GM12878 (cell line): ENCODE measurements at places on chromosomes 4 and X. TPM values are rescaled to one million over a fixed set of nuclear protein-coding genes. Genes with fewer than 3 reads are reported as not detected.

DNA sequence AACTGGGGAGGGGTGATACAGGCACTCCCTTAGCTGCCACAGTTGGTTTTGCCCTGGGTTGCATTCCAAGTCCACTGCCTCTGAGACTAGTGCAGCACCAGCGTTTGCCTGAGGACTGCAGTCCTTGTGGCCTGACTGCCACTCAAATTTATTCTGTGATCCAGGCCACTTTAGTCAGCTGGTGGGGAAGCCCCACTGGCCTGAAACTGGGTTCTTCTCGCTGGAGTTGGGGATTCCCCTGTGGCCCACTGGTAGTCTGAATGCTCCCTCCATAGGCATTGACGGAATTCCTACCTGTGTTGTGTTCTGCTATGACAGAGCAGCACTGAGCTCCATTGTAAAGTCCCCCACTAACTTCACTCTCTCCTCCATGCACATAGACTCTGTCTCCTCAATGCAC is 63.8 kb downstream of the PTPN13 start:
- peak; percentile 11 for DNase-seq

- no peak for DNase-seq
Observed at GRCh38 chrX:17328837-17329236, 46.2 kb upstream of the NHS start.

- no peak for DNase-seq
Observed at GRCh38 chr4:1219566-1219950, 29.4 kb downstream of the CTBP1 start.

DNA sequence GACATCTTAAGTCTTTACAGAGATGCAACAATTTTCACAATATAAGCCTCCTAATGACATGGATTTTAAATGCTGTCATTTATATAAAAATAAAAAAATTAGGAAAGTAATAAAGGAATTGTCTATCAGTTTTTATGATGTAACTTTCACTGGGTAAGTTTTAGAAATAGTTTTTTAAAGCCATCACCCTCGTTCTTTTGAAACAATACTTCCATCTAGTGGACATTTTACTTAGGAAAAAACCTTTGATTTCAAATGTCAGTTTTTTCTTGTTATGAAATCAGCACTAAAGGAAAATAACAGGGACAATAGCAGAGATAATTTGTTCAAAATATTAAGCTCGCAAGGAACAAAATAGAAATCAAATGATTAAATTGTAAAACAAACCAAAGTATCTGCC is 24.3 kb upstream of the NDNF start:
- no peak for DNase-seq

- DNase-seq, result no peak
Observed at GRCh38 chr4:53608649-53609048, 17.4 kb upstream of the LNX1 start.

- DNase-seq, result peak; percentile 50
Observed at GRCh38 chrX:23756165-23756564, 13.1 kb upstream of the ACOT9 start.

DNA sequence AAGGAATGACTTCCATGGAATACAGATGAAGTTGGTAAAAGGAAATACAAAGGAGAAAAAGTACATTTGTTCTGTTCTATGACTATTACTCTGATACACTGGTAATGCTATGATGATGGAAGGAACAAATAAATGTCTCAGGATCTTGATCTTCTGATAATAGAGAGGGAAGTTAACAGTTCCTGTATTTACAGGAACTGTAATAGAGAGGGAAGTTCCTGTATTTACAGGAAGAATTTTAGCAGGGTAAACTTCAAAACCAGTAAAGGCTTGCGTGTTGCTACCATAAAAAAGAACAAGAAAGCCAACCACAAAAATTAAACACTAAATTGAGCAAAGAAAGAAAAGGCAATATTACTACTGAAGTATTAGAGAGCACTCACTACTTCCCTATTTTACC is 91.7 kb upstream of the HPGD start:
- DNase-seq, result no peak

DNA sequence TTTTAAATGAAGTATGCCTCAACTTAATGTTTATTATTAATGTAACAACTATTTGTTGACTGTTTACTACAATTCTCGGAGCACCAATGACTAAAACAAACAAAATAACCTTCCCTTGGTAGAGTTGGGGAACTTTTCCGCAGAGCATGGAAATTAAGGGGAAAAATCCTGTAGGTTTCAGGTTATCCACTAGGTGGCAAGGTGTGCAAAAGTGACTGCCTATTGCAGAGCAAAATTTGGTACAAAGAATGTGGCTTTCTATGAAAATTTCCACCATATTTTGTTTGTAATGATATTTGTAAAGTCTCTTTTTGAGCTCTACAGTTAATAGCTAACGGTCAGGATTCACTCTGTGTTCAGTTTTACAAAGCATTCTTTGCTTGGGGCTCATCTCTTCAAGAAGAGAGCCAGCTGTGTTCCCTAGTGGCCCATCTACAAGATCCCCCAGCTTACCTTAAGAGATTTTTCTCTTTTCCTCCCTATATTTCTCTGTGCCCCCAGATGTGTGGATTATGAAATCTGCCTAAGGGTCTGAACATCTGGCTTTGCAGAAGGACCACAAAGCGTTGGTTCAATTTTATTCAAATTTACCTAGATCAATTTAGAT is 61.1 kb downstream of the FBXO8 start:
- DNase-seq, result no peak

GRCh38 chr4:76012388-76012801 is 5.1 kb upstream of the CXCL9 start:
- DNase-seq, result no peak

- no peak for DNase-seq
Observed at GRCh38 chrX:41616935-41617334, 71.8 kb upstream of the GPR34 start.

The CYSLTR1 gene
- 21.2 and 22.1 TPM in 2 replicates for total RNA-seq

The NIPAL1 gene
- total RNA-seq, result 8.7 and 10.0 TPM in 2 replicates
